Inflammatory macrophage (primary cell): ENCODE measurements at places on chromosomes 12 and 14.

DNA sequence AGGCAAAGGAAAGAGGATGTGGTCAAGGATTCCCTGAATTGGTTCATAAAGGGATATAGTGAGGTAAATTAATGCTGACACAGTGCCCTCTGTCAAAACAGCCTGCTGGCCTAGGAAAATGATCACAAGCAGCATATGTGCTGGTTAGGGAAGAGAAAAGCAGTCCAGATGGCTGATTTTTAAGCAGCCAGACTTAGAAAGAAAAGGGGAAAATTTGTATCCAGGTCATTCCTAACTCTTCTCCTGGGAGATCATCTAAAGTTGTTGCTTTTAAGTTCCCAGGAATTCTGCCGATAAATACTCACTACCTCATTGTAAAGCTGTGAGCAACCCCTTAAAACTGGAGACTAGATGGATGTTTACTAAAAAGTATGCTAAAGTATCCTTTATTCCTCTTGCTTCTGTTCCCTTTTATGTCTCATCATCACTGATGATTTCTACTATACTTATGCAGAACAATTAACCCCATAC lies 46.4 kb upstream of the CNOT2 start:
- DNase-seq, result peak; percentile 17

- peak; percentile 60 for DNase-seq
Measured at GRCh38 chr12:116592731-116593130, 33.5 kb downstream of the MAP1LC3B2 start.

DNA sequence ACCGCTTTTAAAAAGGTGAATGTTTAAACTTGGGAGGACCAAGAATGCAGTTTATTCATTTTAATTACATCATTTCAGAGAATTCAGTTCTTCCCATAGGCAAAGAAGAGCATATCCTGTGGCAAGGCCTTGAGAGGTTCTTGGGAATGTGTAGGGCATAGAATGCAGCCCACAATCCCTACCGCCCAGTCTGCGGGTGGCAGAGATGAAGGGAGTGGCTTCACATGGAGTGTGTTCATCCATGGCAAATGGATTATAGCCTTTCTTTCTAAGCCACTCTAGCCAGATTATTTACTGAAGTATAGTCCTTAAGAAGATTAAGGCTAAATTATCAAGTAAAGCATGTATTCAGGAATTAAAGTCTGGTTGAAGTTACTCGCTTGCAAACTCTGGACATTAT lies 97.4 kb downstream of the TSPAN8 start:
- DNase-seq, result no peak

DNA sequence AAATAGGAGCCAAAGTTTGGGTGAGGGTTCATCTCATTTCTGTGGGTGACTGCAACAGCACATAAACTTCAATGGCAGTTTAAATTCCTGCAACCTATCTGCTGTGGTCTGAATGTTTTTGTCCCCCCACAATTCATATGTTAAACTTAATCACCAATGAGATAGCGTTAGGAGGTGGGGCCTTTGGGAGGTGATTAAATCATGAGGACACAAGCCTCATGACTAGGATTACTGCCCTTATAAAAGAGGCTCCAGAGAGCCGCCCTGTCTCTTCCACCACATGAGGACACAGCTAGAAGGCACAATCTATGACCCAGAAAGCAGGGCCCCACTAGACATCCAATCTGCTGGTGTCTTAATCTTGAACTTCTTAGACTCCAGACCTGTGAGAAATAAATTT lies 3.8 kb upstream of the CCDC91 start:
- no peak for DNase-seq

- no peak for DNase-seq
Measured at GRCh38 chr12:47931187-47931586, 26.4 kb upstream of the VDR start.

GRCh38 chr14:48857366-48857765 lies 728.8 kb downstream of the RPS29 start:
- DNase-seq, result no peak

GRCh38 chr12:124305136-124305535 lies 10.2 kb downstream of the RFLNA start:
- no peak for DNase-seq

DNA sequence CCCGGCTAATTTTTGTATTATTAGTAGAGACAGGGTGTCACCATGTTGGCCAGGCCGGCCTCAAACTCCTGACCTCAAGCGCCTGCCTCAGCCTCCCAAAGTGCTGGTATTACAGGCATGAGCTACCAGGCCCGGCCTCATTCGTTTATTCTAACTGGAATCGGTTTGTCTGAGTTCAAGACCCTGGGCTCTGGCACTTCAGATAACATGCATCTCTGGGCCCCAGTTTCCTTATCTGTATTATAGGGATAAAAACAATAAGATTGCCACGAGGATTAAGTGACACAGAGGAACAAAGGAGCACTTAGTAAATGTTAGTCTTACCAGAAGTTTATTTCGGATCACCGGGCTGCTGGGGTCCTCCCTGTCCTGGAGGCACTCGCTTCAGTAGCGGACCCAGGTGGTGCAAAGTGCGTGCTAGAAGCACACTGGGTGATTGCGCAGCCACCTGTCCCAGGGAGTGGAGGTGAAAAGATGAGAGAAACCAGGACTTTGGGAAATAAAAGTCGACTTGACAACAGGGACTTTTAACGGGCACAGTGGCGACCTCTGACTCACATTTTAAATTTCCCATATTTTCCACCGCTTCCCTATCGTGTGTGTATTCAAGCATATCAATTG lies 37.5 kb downstream of the ACACB start:
- no peak for DNase-seq

GRCh38 chr12:20508962-20509361 lies 140.6 kb downstream of the PDE3A start:
- no peak for DNase-seq

DNA sequence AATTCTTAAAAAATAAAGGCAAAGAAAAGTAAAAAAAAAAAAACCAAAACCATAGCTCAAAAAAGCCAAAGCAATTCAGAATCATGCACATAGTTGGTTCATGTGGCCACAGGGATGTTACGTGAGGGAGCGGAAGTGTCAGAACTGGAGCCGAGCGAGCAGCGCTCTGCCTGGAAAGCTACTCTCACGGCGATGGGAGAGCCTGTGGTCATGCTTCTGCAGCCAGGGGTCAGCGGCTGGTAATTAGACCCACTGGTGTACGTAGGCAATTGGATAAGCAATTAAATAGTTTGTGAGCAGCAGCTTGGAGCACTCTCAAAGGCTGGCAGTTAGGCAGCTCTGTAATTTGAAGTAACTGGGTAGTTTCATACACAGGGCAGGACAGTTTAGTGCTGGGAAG lies 58.1 kb downstream of the TRHDE start:
- DNase-seq, result no peak

GRCh38 chr12:93348575-93349435 lies 28.9 kb upstream of the NUDT4 start:
- no peak for DNase-seq

DNA sequence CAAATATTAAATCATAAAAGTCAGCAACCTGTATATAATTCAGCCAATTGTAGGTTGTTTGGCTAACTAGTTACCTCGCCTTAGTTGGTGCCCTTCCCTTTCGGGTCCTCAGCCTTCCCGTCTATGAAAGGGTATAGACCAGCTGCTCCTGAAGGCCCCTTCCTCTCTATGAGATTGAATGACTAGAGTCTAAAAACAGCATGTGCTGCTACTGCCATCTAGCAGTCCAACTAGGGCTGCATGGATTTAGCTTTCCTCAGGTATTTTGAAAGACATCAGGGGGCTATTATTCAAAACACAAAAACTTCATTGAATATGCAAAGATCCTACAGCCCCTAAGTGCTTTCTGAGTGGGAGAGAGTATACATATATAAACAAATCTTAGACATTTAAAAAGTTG lies 37.0 kb upstream of the TMEM263 start:
- no peak for DNase-seq

- peak; percentile 96 for DNase-seq
Measured at GRCh38 chr12:111773801-111774551, 7.2 kb downstream of the ALDH2 start.

DNA sequence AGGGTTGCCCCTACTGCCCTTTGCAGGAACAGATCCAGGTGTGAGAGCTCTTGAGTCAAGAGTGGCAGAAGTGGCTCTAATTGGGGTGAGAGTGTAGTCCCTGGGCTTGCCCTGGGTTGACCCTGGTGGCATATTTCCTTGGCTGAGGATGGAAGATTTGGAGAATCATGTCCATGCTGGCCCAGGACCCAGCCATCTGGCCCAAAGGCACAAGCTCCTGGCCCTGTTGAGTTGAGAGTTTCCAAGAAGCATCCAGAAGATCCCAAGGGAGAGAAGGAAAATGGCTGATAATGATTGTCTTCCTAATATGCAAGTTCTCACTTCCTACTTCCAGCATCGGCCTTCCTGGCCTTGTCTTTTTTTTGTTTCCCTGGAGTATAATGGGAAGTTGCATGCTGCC lies 55.5 kb upstream of the SRSF5 start:
- no peak for DNase-seq

GRCh38 chr14:55502746-55503284 lies 62.4 kb upstream of the TBPL2 start:
- no peak for DNase-seq

- DNase-seq, result no peak
Measured at GRCh38 chr12:10293570-10294227, 14.0 kb upstream of the KLRD1 start.

GRCh38 chr12:4356041-4356327 lies 23.5 kb downstream of the FGF23 start:
- peak; percentile 49 for DNase-seq

DNA sequence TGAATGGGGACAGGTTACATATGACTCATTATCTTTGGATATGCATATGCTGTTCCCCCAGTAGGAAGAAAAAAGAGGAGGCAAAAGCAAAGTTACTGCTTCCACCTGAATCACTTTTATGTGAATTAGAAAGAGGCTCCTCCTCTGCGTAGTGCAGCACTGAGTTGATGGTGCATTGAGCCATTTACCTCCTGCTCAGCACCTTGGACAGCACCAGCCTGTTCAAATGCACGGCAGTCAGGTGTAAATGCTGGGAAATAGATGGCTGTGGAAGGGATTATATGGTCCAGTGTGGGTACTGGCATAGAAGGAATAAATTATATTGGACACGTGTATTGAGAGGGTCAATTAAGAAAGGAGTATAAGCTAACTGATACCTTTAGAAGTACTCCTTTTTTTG lies 541.9 kb upstream of the SEL1L start:
- DNase-seq, result peak; percentile 2

DNA sequence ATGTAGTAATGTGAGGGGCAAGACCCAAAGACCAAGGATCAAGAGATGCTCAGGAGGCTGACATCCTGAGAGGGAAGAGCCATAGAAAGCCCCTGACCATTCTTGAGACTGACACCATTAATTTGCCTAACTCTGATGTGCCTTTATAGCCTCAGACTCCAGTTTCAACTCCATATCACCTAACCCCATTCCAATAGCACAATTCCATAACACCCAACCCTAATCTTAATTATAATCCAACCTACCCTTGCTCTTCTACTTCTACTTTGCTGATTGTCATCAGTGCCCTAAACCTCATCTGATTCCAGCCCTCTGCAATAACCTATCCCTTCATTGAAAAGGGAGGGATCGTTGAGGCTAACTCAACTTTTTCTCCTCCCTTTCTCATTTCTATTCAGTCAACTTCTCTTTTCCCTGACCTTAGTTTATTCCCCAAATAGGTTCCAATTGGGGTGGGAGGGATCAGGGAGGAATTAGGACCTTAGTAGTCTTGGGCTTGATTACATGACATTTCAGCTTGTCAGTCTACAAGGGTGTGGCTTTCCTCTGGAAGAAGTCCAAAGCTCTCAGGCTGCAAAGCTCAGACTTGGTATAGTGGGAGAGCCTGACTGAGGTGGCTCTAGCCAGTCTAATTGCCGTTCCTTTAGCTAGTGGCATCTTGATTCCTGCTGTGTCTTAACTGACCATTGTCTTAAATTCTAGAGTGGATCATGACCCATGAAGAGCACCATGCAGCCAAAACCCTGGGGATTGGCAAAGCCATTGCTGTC lies 3.1 kb downstream of the PFKM start:
- DNase-seq, result no peak

DNA sequence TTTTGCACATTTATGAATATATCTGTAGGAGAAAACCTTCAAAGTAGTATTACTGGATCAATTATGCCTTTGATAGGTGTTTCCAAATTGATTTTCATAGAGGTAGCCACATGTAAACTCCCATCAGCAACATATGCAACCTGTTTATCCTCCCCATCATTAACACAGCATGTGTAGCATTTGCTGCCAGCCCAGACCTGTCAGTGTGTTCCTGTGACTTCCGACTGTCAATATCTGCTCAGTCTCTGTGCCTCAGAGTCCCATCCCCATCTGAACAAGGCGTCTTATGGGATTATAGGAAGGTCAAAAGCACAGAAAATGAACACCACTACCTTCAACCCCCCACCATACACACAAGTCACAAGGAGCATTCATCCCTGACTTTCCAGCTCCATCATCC lies 9.5 kb upstream of the CAPRIN2 start:
- no peak for DNase-seq

GRCh38 chr14:20652996-20653975 lies 11.8 kb upstream of the OR6S1 start:
- peak; percentile 16 for DNase-seq

DNA sequence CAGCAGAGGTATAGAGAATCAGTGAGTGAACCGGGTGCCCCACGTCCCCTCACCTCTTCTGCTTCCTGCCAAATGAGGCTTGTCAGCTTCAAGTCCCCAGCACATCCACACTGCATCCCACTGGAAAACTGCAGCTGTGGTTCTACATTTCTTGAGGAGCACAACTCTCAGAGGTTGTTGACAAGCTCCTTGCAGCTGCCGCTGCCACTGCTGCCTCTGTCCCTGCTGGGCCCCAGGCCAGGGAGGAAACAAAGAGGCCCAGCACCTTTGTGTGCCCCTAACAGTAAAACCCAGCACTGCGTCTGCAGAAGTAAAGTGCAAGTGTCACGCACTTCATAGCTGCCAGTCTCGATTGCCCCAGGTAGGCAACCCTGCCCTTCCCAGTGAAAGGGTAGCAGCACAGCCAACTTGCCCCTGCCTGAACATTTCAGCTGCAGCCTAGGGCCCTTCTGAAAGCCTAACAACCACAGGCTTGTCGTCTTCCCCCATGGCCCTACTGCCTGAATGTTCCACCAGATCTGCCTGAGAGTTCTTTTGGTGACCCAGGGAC lies 1162.1 kb upstream of the USP15 start:
- DNase-seq, result no peak

- no peak for DNase-seq
Measured at GRCh38 chr12:12474471-12474928, 88.2 kb downstream of the DUSP16 start.

DNA sequence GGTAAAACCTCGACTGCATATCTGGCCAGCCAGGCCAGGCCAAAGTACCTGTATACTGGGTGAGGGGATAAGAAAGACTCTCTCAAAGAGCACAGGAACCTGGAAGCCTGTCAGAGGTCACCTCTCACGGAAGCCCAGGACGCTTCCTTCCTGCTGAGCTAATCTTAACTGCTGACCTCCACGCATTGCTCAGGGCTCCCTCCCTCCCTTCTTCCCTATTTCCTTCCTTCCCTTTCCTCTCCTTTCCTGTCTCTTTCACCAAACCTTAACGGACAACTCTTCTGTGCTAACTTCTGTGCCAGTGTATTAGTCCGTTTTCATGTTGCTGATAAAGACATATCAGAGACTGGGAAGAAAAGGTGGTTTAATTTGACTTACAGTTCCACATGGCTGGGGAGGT lies 14.8 kb upstream of the RNASE10 start:
- no peak for DNase-seq

GRCh38 chr14:64806202-64806861 lies 73.4 kb downstream of the SPTB start:
- DNase-seq, result no peak

GRCh38 chr12:62021808-62022207 lies 238.4 kb upstream of the USP15 start:
- no peak for DNase-seq
